ENCODE measurements at places on chromosomes 7 and 10. TPM values are rescaled to one million over a fixed set of nuclear protein-coding genes. Genes with fewer than 3 reads are reported as not detected.

PPP1R3C gene
- total RNA-seq: 4.6 TPM

AASS gene
- total RNA-seq: 47.7 TPM

GNAT3 gene
- total RNA-seq: not detected

AFAP1L2 gene
- 9.6 TPM for total RNA-seq

IPMK gene
- total RNA-seq: 4.2 TPM

SPDYE9 gene
- total RNA-seq: not detected

GRCh38 chr7:36372156-36372555 lies 17.5 kb upstream of the ANLN start:
- no peaks in the 10 kb centered on the region for H3K27me3 ChIP-seq
- H3K36me3 ChIP-seq: no peaks in the 10 kb centered on the region
- H3K4me3 ChIP-seq: no peak overlapping the region

DNA sequence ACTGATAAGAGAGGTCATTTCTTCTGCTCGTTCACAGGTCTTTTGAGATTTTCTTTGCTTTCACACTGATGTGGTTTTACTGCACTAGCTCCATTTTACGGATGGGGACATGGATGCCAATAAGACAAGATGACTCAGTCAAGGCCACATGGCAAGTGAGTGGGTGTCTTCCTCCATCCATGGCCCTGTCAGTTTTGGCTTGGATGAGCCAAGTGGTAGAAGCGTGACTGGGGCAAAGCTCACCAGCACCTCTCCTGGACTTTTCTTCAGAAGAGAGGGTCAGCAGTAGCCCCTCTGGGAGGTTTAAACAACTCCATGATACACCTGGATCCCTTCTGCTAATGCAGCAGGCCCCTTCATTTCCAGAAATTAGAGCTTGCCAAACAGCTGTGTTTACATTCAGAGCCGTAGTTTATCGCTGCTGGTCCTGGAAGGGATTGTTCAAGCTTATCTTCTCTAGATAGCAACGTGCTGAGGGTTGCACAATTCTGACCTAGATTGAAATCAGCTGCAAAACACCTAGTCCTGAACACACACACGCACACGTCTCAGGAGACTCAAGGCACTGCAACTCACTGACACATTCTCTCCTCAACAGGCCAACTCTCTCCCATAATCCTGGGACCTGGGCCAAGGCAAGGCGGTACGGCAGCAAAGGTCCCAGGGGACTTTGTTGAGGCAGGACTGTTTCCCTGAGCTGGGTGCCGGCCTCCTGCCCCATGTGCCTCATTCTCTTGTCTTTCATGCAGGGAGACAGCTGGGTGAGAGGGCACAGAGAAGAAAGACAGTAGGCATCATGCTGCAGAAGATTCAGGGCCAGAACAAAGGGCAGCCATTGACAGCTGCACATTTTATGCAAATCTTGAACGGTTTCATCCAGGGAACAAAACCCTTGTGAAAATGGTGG lies 14.2 kb upstream of the PDCD4 start:
- H3K36me3 ChIP-seq: no peaks in the 10 kb centered on the region
- no peak for DNase-seq
- H3K4me1 ChIP-seq: peaks cover 57% of the 10 kb centered on the region

- DNase-seq: no peak
- no peaks in the 10 kb centered on the region for H3K36me3 ChIP-seq
- H3K27me3 ChIP-seq: no peaks in the 10 kb centered on the region
- H3K27ac ChIP-seq: no peak overlapping the region
These were observed 229.1 kb upstream of the DGKB start for GRCh38 chr7:15131661-15132060.

DNA sequence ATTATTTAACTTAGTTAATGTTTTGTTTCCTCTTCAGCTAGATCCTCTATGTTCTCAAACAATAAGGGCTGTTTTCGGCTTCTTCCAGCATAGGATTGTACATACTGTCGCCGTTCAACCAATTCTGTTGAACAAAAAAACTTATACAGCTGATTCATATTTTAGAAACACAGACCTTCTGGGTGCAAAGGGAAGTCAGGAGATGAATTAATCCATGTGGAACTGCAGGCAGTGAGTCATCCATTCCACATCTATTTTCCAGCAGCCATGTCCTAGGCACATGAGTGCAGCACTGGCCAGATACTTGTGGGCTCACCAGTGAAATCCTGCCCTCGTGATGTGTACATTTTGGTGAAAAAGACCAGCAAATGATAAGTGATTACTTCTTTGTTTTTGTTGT lies 163.2 kb downstream of the JAZF1 start:
- no peaks in the 10 kb centered on the region for H3K36me3 ChIP-seq
- no peaks in the 10 kb centered on the region for H3K27me3 ChIP-seq
- peaks cover 6% of the 10 kb centered on the region for H3K4me1 ChIP-seq
- no peak overlapping the region for H3K27ac ChIP-seq
- no peak for DNase-seq

DNA sequence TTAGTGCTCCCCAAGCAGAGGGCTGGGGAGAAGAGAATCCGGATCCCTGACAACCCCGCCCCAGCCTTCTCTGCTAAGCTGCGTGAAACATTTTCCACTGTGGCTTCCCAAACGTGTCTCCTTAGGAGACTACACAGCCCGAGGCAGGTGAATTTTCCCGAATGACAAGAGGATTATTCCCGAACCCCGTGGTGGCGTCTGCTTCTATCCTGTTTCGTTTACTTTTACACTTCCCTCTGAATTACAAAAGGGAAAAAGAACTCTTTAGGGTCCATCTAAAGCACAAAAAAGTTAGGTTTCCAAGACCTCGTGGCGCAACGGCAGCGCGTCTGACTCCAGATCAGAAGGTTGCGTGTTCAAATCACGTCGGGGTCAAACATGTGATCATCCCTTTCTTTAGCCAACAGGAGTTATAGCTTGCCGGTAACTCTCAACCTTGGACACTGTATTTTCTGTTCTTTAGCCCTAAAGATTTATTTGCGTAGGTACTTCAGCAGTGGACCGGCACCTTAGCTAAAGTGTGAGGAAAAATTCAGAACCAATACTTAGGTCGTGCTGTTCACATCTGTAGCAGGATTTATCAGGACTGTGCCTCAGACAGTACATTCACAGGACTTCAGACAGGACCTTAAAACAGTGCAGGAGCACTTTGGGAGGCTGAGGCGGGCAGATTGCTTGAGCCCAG lies 3.2 kb upstream of the ZNF789 start:
- H3K27ac ChIP-seq: no peak overlapping the region
- no peaks in the 10 kb centered on the region for H3K27me3 ChIP-seq
- no peak overlapping the region for H3K4me3 ChIP-seq
- DNase-seq: no peak
- H3K36me3 ChIP-seq: no peaks in the 10 kb centered on the region

GRCh38 chr10:132974249-132974796 lies 32.0 kb upstream of the CFAP46 start:
- H3K27ac ChIP-seq: no peak overlapping the region
- H3K27me3 ChIP-seq: no peaks in the 10 kb centered on the region
- no peak for DNase-seq
- no peaks in the 10 kb centered on the region for H3K4me1 ChIP-seq
- H3K4me3 ChIP-seq: no peak overlapping the region

- H3K27me3 ChIP-seq: no peaks in the 10 kb centered on the region
- H3K27ac ChIP-seq: no peak overlapping the region
- H3K4me1 ChIP-seq: no peaks in the 10 kb centered on the region
- no peak for DNase-seq
These were observed 71.4 kb upstream of the ANTXRL start for GRCh38 chr10:46215426-46215825.

GRCh38 chr10:72170263-72170662 lies 45.5 kb upstream of the ANAPC16 start:
- no peaks in the 10 kb centered on the region for H3K36me3 ChIP-seq
- DNase-seq: no peak
- no peak overlapping the region for H3K4me3 ChIP-seq

DNA sequence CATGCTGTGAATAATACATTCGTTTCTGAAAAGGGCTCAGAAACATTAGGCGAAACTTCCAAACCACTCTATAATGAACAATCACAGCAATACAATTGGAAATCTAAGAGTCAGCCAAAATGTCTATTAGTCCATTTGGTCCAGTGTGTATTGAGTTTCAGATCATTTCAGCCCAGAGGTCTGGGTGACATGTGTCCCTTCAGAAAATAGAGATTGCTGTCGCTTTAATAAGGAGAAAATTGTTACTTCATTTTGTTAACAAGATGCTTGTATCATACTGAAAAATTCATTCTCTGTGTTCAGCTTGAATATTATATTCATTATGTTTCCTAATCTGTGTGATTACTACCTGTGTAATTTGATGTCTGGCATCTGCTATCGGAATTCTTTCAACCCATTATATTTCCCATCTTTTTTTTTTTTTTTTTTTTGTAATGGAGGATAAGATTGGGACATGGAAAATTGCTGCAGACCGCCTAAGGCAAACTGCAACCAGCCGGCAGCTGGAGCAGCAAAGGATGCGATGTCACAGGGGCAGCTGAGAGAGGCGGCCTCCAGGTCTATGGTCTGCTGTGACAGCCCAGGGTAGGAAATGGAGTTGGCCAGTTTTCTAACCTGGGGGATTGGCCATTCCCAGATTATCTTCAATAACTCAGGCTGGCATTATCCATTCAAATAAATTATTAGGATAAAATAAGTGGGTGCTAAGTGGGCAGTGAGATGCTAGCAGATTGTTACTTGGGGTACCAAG lies 170.9 kb upstream of the NPVF start:
- H3K4me3 ChIP-seq: no peak overlapping the region
- H3K36me3 ChIP-seq: no peaks in the 10 kb centered on the region
- no peak for DNase-seq
- no peaks in the 10 kb centered on the region for H3K27me3 ChIP-seq

GRCh38 chr10:69372126-69372980 lies 44.4 kb downstream of the TACR2 start:
- H3K4me1 ChIP-seq: peaks cover 26% of the 10 kb centered on the region
- H3K4me3 ChIP-seq: no peak overlapping the region
- DNase-seq: no peak
- peaks cover 46% of the 10 kb centered on the region for H3K36me3 ChIP-seq
- no peaks in the 10 kb centered on the region for H3K27me3 ChIP-seq

DNA sequence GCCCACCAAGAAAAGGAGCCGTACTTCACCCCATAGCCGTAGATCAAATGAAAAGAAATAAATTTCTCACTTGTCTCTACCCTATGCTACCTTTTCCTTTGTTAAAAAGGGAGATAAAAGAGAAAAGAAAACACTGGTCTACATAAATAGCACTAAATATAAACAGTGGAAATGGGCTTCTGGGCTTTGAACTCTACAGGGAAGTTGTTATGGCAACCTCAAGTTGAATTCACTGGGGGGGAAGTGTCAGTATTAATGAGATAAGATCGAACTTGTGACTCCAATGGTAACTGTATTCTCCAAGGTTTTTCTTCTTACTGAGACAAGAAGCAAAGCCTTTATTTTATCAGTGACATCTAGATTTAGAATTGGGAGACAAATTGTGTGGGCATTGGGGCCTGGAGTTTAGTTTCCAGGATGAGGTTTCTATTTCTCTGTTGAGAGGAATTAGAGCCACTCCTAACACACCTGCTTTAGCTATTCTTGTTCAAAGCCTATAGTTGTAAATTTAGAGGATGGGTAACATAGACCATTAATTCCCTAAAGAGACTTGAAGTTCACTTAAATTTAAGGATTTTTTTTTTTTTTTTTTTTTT lies 604.3 kb upstream of the GALNT17 start:
- H3K4me3 ChIP-seq: no peak overlapping the region
- H3K4me1 ChIP-seq: no peaks in the 10 kb centered on the region
- H3K27me3 ChIP-seq: no peaks in the 10 kb centered on the region
- H3K27ac ChIP-seq: no peak overlapping the region
- DNase-seq: no peak

GRCh38 chr7:11655163-11655562 lies 176.8 kb downstream of the THSD7A start:
- H3K4me3 ChIP-seq: no peak overlapping the region
- no peak overlapping the region for H3K27ac ChIP-seq
- DNase-seq: no peak
- no peaks in the 10 kb centered on the region for H3K4me1 ChIP-seq

- peaks cover 29% of the 10 kb centered on the region for H3K4me1 ChIP-seq
- H3K4me3 ChIP-seq: no peak overlapping the region
- no peaks in the 10 kb centered on the region for H3K27me3 ChIP-seq
- peak; percentile 57 for DNase-seq
- no peak overlapping the region for H3K27ac ChIP-seq
These were observed 28.9 kb downstream of the BAG3 start for GRCh38 chr10:119680050-119680449.

DNA sequence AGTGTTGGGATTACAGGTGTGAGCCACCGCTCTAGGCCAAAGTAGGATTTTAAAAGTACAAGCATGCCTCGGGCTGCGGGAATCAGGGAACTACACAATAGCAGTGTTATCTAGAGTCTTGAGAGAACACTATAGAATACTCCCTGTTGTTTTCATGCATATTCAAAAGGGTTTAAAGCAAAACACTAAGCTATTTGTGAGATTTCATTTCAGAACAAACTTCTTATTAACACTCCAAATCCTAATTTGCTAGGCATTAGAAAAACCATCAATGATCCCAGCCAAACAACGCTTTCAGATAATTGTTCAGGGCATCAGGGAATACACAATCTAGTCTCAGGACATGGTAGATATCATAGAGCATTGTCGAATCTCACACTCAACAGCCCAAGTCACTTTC lies 13.9 kb downstream of the DENND11 start:
- H3K27me3 ChIP-seq: no peaks in the 10 kb centered on the region
- H3K4me3 ChIP-seq: no peak overlapping the region
- no peaks in the 10 kb centered on the region for H3K4me1 ChIP-seq

GRCh38 chr10:3330663-3331062 lies 158.1 kb upstream of the PITRM1 start:
- H3K36me3 ChIP-seq: no peaks in the 10 kb centered on the region
- no peak overlapping the region for H3K4me3 ChIP-seq
- H3K4me1 ChIP-seq: no peaks in the 10 kb centered on the region
- DNase-seq: no peak
- H3K27ac ChIP-seq: no peak overlapping the region

GRCh38 chr10:45227456-45227855 lies 88.0 kb downstream of the OR13A1 start:
- H3K27ac ChIP-seq: no peak overlapping the region
- no peak for DNase-seq
- no peaks in the 10 kb centered on the region for H3K27me3 ChIP-seq
- no peaks in the 10 kb centered on the region for H3K4me1 ChIP-seq
- H3K4me3 ChIP-seq: no peak overlapping the region

All from upper lobe of left lung (tissue), 6 donors.